NCI-H748 treated with DMSO at 0.1 percent for 48 hours (cell line): ENCODE measurements at places on chromosomes 12 and 14.

- no peak for DNase-seq
Observed at GRCh38 chr14:46279327-46279726, 372.3 kb downstream of the RPL10L start.

DNA sequence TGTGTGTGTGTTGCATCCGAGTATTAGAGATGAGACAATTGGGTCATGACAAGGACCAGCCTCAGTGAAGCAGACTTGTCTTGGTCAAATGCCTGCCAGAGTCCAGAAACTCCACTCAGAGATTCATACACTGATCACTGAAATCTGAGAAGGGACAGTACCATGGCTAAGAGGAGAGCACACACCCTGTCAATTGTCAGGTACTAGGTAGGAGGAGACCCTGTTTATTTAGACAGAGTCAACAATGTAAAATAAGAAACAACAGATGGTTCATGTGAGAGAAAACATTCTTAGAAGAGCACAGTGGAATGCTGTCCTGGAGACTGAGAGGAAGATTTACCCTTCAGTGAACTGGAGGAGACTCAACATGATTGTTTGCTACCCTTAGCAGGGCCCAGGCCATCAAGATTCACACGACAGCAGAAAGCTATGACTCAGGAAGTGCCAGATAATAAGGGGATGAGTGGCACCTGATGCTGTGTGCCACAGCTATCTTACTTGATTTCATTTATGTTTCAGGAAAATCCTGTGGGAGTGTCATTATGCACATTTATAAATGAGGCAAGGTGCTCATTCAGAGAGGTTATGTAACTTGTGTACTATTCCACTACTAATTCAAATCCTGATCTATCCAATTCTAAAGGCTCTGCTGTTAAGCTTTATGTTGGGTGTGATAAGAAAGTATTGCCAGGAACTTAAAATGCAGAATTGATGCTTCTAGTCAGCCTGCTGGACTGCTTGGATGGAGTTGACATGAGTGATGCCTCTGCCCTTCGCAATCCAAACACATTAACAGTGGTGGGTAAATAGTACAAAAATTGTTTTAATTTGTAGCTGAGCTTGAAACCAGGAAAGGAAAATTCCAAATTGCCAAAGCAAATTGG lies 136.6 kb upstream of the NEDD1 start:
- peak; percentile 96 for DNase-seq

GRCh38 chr12:10771132-10771733 lies 31.2 kb downstream of the TAS2R7 start:
- DNase-seq: peak; percentile 8

DNA sequence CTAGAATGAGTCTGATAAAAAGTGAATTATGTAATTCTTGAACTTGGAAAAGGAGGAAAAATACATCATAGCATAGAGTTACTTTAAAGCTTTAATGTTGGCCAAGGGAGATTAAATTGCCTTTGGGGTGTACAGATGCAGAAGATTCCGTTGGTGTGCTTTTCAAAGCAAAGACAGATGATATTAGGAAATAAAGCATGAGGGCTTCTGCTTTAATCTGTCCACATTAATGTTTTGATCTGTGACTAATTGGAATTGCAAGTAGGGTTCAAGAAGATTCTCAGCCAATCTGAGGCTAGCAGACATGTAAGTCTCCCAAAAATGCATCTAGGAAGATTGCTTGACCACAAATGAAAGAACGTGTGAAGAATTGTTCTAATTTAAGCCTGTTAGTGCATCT lies 35.2 kb downstream of the LGR5 start:
- no peak for DNase-seq

GRCh38 chr12:127081058-127081457 lies 1185.9 kb upstream of the TMEM132C start:
- DNase-seq: no peak

DNA sequence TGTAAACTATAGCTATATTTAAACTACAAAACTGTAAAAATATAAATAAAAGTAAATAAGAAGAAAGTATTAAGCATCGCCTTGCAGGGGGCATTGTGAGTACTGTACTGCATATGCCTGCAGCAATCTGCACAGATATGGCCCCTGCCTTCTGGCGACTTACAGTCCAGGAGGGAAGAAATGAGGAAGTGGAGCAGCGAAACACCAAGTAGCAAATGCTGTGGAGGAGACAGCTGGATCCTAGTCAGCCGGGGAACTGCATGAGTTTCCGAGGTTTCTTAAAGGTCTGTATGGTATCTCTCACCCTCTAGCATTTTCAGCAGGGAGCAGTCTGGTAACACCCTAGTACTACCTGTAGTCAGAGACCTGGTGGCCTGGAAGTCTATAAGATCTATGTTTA lies 256.9 kb downstream of the CACNA1C start:
- no peak for DNase-seq

DNA sequence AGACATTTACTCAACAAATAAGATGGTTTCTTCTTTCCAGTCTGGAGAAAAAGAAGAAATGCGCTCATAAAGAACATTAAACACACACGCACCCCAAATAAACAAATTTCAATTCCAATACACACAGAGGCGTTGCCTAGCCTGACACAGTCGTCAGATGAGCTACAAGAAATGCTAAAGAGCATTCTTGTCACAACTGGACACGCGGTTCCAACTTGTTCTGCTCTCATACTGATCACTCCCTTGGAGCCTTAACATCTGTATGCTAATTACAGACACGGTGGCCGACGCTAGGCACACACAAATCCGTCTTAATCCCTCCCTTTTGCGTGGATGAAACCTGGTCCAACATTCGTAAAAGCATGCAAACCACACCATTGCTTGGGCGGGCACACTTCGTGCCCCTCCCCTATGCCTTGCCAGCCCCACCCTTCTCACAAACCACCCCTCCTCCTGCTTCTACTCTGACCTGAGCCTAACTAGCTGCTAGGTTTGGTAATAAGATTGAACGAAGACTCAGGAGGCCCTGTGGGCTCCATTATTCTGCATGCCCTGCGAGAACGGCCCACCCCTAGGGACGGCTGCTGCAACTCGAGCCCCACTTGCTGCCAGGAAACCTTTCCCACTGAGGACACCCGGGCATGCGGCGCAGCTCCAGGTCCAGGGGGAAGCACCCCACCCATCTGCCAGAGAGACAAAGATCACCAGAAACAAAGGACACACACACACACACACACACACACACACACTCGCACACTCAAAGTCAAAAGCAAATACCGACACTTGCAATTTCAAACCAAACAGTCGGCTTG lies 1.2 kb downstream of the KCNK10 start:
- peak; percentile 35 for DNase-seq
